Spinal cord (tissue), 10 donors: ENCODE measurements at places on chromosomes 4 and X. TPM values are rescaled to one million over a fixed set of nuclear protein-coding genes. Genes with fewer than 3 reads are reported as not detected.

Gene ZBTB33
- total RNA-seq: 38.7 TPM

Gene PPP4R3C
- not detected for total RNA-seq

Gene UGT2A3
- not detected for total RNA-seq

Gene CPLX1
- total RNA-seq: 5.3 TPM

Gene USP17L22
- not detected for total RNA-seq

Gene KDR
- 79.9 TPM for total RNA-seq

Gene SPIN2A
- 0.40 TPM for total RNA-seq

Gene NKX3-2
- 0.20 TPM for total RNA-seq

Gene PRRG3
- 4.4 TPM for total RNA-seq
